Hematopoietic multipotent progenitor cell (in vitro differentiated cells): ENCODE measurements at places on chromosomes 4 and X.

DNA sequence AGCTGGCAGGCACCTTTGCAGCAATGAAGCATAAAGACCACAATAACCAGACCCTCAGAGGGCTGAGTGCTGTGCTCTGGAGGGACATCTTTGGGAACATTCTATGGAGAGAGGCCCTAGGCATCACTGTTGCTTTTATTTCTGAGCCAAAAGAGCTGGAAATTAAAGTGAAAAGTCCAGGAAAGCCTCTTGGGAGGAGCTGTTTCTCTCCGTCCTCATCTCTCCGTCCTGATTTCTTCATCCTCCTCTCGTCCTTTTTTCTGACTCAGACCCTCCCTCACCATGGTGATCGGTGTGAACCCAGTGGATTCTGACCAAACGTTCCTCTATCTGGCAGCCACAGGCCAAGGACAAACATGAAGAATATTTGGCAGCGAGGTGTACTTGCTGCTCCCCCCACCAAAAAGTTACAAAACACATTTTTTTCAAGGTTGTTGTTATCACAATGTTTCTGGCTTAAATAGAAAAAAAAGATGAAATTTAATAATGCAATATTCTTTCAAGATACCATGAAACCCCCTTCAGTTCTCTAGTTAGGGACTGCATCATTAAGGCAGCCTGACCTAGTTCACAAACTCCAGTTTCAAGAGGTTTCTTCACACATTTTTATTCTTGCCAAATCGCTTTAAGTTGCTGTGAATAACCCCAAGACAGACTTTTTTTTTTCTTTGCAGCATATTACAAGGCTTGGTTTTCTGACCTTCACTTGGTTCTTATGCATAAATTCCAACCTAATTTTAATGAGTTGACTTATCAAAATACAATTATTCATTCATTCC is 80.2 kb downstream of the SCD5 start:
- DNase-seq = no peak

- DNase-seq = peak; percentile 4
Observed at GRCh38 chrX:37287741-37288444, 61.3 kb upstream of the PRRG1 start.

DNA sequence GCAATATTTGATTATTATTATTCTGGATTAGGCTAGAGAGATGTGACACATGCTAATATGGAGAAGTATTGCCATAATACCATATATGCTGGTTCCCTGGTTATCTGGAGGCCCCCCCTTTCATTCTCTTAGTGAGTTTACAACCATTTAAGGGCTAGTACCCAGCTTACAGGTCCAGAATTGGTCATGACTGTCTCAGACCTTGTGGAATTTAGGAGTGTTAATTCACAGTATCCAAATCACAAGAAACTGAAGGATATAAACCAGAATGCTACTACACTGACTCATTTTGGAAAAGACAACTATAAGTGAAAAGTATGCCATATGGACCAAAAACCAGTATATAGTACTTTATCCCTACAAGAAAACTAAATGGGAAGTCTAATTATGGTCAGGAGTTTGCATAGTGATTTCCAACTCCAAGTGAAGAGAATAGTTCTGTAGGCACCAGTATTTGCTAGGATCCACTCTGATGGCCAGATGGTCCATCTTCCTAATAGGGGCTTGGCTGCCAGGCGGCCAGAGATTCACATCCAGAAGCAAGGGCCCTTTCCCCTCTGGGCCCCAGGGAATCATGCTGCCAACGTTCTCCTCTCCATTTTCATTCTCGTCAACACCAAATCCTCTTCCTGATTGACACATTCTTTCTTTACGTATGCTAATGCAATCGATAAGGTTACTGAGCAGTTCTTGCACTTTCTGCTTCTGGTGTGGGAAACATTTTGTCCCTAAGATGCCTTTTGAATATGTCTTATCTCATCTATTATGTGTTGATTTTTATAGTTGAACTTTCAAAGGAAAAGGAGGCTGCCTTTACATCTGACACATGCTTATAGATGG is 123.6 kb downstream of the SHROOM3 start:
- DNase-seq = no peak

- DNase-seq = peak; percentile 58
Observed at GRCh38 chrX:70998411-70999027, 67.6 kb upstream of the SLC7A3 start.

GRCh38 chrX:139203651-139204570 is 326.6 kb upstream of the F9 start:
- no peak for DNase-seq

DNA sequence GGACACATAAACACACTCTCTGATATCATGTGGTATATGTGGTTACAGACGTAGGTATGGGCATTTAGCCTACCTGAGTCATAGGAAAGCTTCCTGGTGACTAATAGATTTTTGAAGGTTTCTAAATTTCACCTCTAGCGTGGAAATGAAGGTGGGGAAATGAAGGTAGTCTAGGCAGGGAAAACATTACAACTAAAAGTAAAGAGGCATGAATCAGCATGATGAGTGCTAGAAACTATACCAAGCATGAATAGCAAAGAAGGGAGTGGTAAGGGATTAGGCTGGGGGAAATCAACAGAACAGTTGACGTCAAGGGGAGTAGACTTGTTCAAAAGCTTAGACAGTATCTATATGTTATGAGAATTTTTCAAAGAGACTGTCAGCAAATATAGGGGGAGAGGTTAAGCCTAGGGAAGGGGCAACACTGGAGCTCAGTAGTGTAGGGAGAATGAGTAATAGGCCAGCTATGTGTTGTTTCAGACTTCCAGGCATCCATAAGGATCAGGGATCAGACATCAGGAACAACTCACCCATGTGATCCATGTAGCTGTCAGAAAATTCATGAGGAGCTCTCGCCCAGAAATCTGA is 279.3 kb upstream of the DIPK2B start:
- no peak for DNase-seq

- no peak for DNase-seq
Observed at GRCh38 chr4:8643441-8643840, 50.9 kb downstream of the CPZ start.

DNA sequence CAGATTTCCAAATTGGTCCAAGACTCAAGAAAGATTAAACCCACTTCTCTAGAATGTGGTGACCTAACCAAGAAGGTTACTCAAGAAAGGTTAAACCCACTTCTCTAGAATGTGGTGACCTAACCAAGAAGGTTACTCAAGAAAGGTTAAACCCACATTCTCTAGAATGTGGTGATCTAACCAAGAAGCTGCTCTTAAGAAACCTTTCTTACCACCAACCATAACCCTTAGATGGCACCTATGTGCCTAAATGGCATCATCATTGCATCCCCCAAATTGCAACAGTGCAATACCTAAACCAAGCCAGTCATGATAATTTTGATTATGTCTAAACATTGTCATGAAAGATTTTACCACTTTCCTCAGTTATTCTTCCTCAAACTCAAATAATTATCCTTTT is 49.2 kb downstream of the IDS start:
- DNase-seq = no peak

DNA sequence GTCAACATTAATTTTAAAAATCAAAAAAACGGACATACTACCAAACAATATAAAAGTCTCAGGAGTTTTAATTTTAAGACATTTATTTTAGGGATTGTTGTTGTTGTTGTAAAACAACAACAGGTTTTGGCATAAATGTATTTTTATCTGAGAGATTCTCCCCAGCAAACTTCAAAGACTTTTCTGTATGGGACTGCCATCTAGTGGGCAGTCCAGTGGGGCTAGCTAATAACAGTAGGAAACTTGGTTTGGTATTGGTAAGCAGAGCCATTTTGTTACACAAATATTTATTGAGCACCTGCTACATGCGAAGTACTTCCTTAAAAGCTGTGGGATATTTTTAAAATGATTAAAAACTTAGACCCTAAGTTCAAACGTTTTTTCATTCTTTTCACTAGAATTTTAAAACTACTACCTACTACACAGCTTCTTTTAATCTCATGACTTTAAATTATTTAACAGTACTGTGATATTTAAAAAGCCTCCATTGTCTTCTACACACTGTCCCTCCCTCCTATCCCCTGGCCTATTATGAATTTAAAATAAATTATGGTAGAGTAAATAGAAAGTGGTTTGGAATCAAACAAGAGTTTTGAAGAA is 1028.4 kb upstream of the INTU start:
- no peak for DNase-seq

DNA sequence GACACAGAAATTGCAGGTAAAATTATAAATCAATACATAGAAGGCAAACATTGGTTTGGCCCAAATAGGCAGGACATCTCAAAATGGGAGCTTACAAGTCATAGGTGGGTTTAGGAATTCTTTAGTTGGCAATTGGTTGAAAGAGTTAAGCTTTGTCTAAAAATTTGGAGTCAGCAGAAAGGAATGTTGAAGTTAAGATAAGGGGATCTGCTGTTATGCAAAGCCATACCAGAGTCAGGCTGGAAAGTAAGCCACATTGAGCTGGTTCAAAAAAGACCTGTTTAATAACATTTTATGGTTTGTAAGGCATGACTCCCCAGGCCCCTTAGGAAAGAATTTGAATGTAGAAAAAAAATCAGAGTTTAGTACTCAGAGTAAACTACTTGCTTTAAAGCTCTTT is 92.6 kb downstream of the IL13RA2 start:
- DNase-seq = no peak

- DNase-seq = peak; percentile 75
Observed at GRCh38 chr4:75939890-75940691, 722 bp downstream of the NAAA start.

DNA sequence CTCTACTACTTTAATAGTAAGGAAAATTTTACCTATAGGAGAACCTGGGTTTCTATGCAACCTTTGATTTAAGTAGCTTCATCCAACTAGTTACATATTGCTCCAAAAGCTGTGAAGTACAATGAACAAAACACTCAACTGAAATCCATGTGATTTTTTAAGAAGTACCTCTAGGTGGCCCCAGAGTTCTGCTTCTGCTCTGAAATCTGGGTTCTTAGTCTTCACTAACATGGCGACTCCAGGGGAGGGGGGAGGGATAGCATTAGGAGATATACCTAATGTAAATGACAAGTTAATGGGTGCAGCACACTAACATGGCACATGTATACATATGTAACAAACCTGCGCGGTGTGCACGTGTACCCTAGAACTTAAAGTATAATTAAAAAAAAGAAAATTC is 73.4 kb upstream of the MAGEB2 start:
- DNase-seq = peak; percentile 67

- DNase-seq = no peak
Observed at GRCh38 chrX:16903274-16904022, 33.3 kb upstream of the RBBP7 start.

GRCh38 chrX:124497386-124497785 is 151.0 kb downstream of the SH2D1A start:
- DNase-seq = no peak

DNA sequence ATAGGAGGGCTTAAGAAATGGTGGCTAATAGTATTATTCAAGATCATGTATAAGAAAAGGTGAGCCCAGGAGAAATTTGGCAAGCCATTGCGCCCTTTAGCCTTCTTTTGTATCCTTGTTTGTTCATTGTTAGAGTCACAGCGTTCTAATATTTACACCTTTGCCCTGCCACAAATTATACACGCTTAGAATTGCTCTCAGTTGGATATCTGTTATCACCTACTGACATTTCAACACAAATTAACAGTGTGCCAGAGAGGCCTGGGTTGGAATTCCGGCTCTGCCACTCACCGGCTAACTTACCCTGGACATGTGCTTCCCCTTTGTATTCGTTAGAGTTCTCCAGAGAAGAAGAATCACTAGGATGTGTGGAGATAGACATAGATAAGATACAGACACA is 148.7 kb upstream of the KIT start:
- no peak for DNase-seq

DNA sequence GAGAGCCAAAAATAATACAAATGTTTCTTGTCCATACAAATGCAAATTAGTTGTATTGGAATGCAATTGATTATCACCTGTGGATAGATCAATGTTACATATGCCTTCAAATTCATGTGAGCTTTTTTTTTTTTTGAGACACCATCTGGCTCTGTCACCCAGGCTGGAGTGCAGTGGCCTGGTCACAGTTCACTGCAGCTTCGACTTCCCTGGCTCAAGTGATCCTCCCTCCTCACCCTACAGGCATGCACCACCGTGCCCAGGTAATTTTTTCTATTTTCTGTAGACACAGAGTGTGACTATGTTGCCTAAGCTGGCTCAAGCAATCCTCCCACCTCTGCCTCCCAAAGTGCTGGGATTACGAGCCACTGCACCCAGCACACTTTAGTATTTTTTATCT is 38.6 kb upstream of the TMEM184C start:
- DNase-seq = no peak

DNA sequence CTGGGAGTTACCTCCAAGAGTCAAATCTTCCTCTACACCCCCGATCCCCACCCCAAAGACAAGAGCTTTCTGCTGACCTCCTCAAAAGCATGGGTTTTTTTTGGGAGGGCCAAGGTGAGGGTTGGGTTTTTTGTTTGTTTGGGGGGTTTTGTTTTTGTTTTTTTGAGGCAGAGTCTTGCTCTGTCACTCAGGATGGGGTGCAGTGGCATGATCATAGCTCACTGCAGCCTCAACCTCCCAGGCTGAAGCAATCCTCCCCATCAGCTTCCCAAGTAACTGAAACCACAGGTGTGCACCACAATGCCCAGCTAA is 18.7 kb upstream of the WFS1 start:
- DNase-seq = no peak

GRCh38 chrX:21612154-21612553 is 46.0 kb downstream of the KLHL34 start:
- no peak for DNase-seq

DNA sequence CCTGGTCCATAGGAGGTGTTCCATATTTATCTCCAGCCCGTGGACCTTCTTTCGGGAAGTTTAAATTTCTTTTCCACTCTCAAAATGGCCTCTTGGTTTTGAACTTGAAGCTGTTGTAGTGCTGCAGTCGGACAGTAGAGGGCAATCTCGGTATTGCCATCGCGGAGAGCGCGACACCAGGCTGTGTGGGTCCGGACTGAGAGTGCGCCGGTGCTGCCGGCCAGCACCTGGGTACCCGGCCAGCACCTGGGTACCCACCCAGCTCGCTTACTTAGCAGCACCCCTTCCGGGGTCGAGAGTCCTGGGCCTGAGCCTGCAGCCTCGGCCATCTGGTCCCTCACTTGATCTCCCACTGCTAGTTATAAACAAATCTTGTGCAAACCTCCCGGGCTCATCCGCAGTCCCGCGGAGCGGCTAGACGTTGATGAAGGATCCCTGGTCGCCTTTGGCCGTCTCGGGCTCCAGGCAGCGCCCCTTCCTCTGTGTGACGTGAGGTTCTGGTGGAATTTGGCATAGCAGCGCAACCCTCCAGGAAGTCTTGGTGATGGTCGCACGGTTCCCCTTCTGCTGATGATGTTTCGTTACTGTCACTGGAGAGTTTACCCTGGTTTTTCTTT is 18.0 kb downstream of the FAM9A start:
- DNase-seq = peak; percentile 1

- DNase-seq = no peak
Observed at GRCh38 chr4:110799211-110799610, 176.3 kb upstream of the PITX2 start.

DNA sequence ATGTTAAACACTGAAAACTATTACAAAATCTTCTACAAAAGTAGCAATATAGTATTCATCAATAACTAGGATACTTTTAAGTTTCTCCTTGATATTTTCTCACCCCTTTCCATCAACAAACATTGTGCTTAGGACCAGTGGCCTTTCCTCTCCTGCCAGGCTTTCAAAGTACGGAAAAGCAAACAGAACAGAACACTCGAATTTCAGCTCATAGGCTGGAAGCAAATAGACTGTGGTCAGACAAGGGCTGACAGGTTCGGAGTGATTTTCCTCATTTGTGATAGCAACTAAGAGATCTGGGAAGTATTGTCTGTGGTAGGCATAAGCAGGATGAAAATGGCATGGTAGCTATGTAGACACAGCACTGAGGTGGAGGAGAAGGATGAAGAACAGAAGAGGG is 68.6 kb upstream of the SORBS2 start:
- DNase-seq = no peak

GRCh38 chrX:121504153-121504552 is 456.7 kb downstream of the GLUD2 start:
- DNase-seq = no peak
